GM19239 (cell line): ENCODE measurements at places on chromosomes 12 and 14.

- DNase-seq = no peak
Measured at GRCh38 chr12:105461944-105462762, 131.7 kb downstream of the C12orf75 start.

GRCh38 chr12:108612788-108613282 is 15.0 kb upstream of the TMEM119 start:
- no peak for DNase-seq

DNA sequence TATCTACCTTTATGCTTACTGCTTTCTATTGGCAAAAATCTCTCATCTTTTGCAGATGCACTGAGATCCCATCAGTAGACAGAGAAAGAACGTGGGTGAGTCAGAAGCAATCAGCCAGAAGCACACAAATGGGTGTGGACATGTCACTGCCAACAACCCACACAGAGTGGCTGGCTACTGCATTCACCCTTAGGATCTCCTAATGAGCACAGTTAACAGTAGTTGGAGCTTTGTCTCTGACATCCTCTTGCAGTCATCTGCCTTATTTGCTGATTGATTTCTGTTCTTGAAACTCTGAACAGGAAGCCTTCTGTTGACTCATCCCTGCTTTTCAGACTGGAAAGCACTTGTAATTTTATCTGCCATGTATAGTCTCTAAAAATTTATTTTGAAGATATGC is 117.2 kb downstream of the RGS6 start:
- peak; percentile 1 for DNase-seq

GRCh38 chr12:95637010-95637409 is 85.7 kb upstream of the USP44 start:
- DNase-seq = no peak

- no peak for DNase-seq
Measured at GRCh38 chr14:73764406-73765280, 50.5 kb upstream of the PNMA1 start.

DNA sequence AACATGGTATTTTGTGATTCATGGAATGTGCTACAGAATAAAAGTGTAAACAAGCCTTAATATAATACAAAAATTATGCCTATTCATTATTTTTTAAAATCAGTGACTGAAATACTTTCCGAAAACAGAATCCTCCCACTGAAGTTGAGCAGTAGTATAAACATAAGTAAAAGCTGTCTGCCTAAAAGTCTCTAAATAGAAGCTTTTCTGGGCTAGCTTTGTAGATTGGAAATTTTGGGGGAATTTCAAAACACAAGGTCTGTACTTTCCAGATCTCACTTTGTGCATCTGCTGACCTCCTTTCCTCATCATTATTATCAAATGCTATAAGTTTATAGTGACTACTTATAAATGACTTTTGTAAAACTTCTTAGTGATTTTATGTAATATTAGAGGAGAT is 80.4 kb upstream of the TRHDE start:
- DNase-seq = no peak

GRCh38 chr14:99230208-99231151 is 41.5 kb downstream of the BCL11B start:
- DNase-seq = no peak

DNA sequence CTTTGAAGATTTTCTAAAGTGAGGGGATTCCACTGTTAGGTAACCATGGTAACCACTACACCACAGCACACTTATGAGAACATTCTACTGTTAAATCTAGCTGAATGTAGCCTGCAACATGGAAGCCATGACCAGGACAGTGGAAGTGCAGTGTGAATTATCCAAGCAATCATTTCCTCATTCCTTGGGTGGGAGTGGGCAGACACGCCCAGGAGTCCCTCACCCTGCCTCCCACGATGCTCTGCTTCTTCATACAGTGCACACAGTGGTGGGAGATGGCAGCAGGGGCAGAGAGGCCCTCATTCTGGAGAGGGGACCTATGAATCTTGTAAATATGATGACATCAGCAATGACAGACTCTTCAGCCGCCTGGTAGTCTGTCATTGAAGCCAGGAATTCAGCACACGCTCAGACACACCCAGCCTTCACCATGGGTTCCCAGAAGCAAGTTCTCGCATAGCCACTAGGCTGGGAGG is 70.1 kb upstream of the HOXC13 start:
- no peak for DNase-seq

GRCh38 chr12:93033948-93034347 is 104.9 kb upstream of the EEA1 start:
- no peak for DNase-seq

DNA sequence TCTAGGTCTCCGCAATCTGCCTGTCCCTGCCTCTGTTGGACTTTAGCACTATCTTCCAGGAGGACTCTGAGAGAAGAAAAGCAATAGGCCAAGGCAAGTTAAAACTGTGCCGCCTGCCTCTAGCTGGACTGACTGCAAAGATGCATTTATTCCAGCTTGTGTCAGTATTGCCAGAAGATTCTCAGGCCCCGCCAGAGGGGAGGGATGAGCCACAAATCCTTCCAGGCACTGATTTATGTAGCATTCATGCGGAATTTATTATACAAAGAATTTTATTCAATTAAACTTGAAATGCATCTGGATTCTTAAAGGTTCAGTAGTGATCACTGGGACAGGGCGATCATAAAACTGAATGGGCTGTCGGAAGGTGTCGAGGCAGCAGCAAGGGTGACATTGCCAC is 19.8 kb downstream of the MMAB start:
- no peak for DNase-seq

GRCh38 chr14:33460164-33460563 is 490.7 kb downstream of the EGLN3 start:
- DNase-seq = no peak

DNA sequence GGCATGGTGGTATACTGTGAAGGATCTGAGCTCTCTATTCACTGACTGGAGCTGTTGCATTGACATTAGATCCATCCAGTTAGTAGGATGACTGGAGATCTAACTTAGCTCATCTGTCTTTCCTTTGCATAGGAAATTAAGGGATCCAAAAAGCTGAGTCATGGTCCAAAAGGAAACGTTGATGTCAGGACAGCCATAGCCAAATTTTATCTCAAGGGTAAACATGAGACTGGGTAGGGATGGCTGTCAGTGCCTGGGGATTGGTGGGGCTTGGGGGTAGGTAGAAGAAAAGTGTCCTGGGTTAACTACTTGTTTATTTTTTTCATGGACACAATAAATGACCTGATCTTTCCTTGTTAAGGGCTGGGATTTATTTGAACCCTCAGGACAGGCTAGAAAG is 4.6 kb downstream of the FAM177A1 start:
- DNase-seq = no peak

GRCh38 chr12:111792155-111792855 is 25.6 kb downstream of the ALDH2 start:
- no peak for DNase-seq

- DNase-seq = no peak
Measured at GRCh38 chr14:79534703-79535353, 676.5 kb downstream of the DIO2 start.

GRCh38 chr14:66649498-66649897 is 141.6 kb downstream of the GPHN start:
- DNase-seq = no peak

GRCh38 chr14:75059642-75060041 is 4.2 kb downstream of the ACYP1 start:
- no peak for DNase-seq

GRCh38 chr14:101377069-101377468 is 184.2 kb upstream of the DIO3 start:
- no peak for DNase-seq

GRCh38 chr12:128637642-128638606 is 185.8 kb downstream of the SLC15A4 start:
- DNase-seq = peak; percentile 40

GRCh38 chr14:35471803-35472202 is 62.2 kb upstream of the INSM2 start:
- DNase-seq = no peak

GRCh38 chr12:12612358-12612757 is 682 bp downstream of the CREBL2 start:
- no peak for DNase-seq

DNA sequence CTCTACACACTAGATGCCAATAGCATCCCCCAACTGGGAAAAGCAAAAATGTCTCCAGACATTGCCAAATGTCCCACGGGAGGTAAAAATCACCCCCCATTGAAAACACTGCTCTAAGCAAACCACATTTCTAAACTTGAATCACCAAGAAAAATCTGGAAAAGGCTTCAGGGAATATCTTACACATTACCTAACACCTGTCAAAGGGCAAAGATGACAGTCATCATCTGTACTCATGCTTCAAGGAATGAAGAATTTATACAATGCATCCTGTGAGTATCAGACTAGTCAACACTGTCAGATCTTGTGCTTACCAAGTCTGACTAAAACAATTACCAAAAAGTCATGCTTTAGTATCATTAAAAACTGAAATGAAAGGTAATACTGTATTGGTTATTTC is 161.6 kb upstream of the SOX5 start:
- no peak for DNase-seq

GRCh38 chr12:5185435-5186069 is 141.9 kb downstream of the KCNA5 start:
- DNase-seq = no peak

DNA sequence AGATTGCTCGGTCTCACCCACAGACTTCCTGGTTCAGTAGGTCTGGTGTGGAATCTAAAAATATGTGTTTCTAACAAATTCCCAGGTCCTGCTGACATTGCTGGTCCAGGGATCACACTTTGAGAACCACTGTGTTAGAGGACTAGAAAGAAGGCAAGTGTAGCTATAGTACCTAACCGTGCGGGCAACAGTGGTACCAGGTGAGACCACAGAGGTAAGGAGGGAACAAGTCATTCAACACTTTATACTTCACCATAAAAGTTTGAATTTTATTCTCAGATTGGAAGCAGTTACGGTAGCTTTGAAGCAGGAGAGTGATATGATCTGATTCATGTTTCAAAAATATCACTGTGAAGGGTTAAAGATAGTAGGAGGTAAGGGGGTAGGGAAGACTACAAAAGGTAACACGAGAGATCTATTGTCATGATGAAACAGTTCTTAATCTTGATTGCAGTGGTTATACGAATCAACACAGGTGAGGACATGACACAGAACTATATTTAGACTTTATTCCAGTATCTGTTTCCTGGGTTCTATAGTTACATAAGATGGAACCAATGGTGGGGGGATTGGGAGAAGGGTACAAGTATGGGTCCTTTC is 73.5 kb downstream of the CDK17 start:
- no peak for DNase-seq

- DNase-seq = no peak
Measured at GRCh38 chr12:121465921-121466793, 66.2 kb downstream of the RNF34 start.

DNA sequence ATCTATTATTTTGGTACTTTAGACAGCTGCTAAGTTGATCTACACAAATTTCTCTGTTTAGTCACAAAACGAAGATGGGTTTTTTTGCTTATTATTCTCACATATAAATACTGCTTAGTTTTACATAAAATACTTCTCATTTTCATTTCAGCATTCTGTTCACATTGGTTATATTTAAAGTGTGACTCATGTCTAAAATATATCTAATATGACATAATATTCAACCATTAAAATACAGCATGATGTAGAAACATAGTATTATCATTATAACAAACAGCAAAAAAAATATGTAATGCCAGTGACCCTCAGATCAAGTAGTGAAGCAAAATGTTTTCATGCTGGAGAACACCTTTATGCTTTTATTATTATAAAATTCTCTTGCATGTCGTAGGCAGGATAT is 63.7 kb downstream of the SH2B3 start:
- no peak for DNase-seq

GRCh38 chr12:29662734-29663323 is 120.9 kb downstream of the TMTC1 start:
- no peak for DNase-seq

- DNase-seq = no peak
Measured at GRCh38 chr14:33707716-33708115, 243.2 kb downstream of the EGLN3 start.

DNA sequence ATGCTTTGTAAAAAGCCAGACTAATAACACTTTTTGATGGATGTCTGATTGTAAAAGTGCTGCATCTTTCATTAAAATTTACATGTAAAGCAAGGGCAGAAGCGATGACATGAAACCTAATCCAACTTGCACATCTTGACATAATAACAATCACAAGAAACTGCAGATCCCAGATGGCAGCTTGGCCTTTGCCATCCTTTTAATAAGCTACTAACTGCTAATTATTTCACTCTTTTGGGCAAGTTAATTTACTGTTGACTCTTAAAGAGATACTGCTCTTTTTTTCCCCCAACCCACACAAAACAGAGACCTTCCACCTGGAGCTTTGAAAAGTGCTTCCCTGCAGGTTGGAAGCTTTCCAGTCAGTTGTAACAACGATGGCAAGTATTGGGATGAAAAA is 137.5 kb downstream of the NRXN3 start:
- DNase-seq = no peak

DNA sequence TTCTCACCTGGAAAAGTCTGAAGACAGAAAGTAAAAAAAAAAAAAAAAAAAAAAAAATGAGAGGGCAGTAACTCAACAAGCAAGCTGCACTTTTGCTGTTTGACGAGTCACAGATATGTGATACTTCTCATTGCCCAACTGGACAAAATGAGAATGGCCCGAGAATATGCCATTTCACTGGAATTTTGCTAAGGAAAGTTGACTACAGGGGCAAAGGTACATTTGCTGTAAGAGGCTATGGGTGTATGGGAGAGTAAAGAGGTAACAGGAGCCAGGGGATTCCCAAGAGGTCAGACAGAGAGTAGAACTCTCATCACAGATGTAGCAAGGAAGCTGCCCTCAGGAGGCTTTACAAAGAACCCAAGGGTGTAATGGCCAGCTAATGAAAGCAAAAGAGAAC is 22.9 kb downstream of the KIF21A start:
- DNase-seq = no peak

DNA sequence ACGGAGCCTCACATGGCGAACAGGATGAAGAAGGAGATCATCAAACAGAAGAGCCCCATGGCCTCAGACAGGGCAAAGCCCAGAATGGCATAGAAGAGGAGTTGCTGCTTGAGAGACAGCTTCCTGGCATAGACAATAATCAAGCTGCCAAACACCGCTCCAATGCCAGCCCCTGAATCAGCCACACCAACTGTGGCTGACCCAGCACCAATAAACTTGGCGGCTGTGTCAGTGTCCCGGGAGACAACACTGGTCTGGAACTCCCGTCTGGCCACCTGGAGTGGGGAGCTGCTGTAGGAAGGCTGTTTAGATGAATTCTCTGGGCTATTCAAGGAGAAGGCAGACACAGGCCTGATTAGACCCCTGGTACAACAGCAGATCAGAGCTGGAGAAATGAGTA is 100.1 kb downstream of the HEATR5A start:
- no peak for DNase-seq
